NCI-H187 (cell line): ENCODE measurements at places on chromosomes 7 and 10.

- DNase-seq: no peak
These were observed 181.9 kb downstream of the WNT2 start for GRCh38 chr7:117140921-117141320.

GRCh38 chr10:125152450-125153368 is 7.7 kb downstream of the CTBP2 start:
- DNase-seq: no peak

DNA sequence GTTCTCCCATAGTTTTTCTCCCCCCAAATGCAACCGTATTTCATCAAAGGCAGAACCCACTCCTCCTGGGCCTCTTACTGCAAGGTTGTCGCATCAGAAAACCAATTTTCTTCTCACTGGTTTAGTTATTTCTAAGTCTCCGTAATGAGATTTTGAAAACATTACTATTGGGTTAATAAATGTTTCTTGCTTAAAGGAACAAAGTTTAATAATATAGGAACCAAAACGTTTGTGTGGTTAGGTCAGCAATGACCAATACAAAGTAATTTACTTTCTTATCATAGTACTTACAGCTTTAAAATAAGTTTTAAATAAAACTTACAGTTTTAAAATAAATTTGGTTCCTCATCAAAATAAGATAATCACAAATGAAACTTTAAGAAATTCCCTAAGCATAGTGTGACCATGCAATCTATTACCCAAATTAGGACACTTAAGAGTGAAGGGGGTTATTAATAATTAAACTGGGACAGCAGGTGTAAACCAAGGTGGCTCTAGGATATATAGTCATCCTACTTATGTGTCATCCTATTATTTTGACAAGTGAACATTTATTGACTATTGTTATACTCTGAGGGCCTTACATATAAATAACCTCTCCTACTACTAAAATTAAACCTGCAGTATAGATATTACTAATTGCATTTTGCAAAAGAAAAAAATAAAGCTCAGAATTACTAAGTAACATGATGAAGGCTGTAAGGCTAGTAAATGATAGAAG is 415.4 kb upstream of the LRRN3 start:
- DNase-seq: no peak

DNA sequence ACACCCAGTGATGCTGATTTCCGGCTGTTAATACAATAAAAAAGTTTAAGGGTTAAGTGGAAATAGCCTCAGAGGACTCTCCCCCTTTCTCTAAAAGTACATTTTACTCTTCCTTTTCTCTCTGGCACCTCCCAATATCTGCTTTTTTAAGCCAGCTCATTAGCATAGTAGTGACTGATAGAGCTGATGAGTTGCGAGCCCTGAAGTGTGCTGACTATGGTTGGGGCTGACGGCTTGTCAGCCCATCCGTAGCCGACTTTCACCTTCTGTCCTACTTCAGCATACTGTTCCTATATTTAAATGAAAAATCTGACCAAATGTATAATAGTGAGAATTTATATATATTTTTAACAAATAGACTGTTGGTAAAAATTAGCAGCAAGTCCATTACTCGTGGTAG is 80.0 kb downstream of the SHH start:
- no peak for DNase-seq
